Left ventricle myocardium inferior (tissue), 1 donor: ENCODE measurements at places on chromosomes 16 and 17. TPM values are rescaled to one million over a fixed set of nuclear protein-coding genes. Genes with fewer than 3 reads are reported as not detected.
A peak's percentile ranks its signal among the peaks of the same experiment; 100 is the strongest.

GRCh38 chr16:76665571-76666275, 388.5 kb downstream of the CNTNAP4 start:
- DNase-seq: no peak

GRCh38 chr16:60127196-60127595, 1393.1 kb upstream of the GOT2 start:
- DNase-seq: no peak

NATD1 gene
- total RNA-seq: 17.7 TPM

- DNase-seq: no peak
Measured at GRCh38 chr17:56087199-56087598, 66.1 kb upstream of the ANKFN1 start.

GRCh38 chr16:86667035-86667434, 88.7 kb downstream of the FOXL1 start:
- peak; percentile 66 for DNase-seq

- no peak for DNase-seq
Measured at GRCh38 chr16:19210968-19211367, 42.9 kb downstream of the SYT17 start.

TAC4 gene
- total RNA-seq: 0.44 TPM

CCL15 gene
- total RNA-seq: not detected

- peak; percentile 74 for DNase-seq
Measured at GRCh38 chr17:32486111-32486700, 587 bp upstream of the CDK5R1 start.

DNA sequence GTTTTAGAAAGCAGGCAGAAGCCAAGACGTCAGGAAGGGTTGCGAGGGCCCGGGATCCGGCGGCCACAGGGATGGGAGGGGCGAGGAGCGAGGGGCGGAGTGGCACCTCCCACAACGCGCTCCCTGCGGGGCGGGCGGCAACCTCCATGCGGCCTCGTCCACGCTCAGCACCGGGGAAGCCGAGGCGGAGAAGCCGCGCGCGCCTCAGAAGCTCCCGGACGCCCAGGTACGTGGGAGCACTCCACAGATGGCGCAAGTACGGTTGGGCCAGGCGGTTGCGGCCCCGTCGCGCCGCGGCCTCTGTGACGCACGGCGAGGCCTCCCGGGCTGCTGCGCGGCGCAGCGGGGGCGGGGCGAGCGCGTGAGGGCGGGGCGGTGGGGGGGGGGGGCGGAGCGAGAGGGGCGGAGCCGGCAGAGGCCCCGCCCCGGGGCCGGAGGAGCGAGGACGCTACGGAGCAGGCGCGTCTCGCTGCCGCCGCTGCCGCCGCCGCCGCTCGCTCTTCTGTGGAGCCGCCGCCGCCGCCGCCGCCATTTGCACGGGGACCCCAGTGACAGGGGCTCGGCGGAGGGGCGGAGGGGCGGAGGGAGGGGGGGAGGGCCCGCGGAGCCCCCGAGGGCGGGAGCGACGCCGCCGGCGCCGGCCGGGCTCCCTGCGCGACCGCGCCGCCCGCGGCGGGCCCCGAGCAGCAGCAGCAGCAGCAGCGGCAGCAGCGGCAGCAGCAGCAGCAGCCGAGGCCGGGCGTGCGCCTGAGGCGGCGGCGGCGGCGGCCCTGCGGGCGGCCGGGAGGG, at the start of gene TENT4B:
TENT4B (plus strand) TSS at position 500 of the 789 bp plus-strand sequence. CDS start 316 bp downstream, outside the sequence.
- peak; percentile 88 for DNase-seq

DNA sequence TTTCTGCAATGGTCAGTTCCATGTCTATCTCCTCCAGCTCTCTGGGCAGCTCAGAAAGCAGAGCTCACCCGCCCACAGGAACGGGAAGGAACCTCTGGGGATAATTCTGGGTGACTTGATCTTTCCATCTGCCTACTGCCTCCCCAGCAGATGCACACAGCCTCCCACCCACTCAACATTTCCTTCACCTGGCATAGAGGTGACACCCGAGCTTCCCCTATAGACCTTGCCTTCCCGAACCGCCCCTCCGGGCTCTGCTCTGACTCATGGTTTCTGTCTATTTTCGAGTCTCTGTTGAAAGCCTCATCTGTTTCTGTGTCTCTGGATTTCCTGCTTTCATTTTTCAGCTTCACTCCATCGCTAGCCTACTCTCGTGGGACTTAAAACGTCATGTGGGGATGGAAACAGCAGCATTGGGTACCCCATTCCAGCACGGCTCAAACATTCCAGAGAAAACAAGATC, 11.4 kb downstream of the GGA3 start:
- no peak for DNase-seq

- no peak for DNase-seq
Measured at GRCh38 chr16:51579652-51580360, 428.7 kb upstream of the SALL1 start.
